Stimulated activated CD4-positive, alpha-beta T cell treated with anti-CD3 and anti-CD28 coated beads, Interleukin-12 subunit alpha, Interleukin-12 subunit beta, amount 100 ng/mL, for 24 hours (primary cell): ENCODE measurements at places on chromosomes 2 and 18.

DNA sequence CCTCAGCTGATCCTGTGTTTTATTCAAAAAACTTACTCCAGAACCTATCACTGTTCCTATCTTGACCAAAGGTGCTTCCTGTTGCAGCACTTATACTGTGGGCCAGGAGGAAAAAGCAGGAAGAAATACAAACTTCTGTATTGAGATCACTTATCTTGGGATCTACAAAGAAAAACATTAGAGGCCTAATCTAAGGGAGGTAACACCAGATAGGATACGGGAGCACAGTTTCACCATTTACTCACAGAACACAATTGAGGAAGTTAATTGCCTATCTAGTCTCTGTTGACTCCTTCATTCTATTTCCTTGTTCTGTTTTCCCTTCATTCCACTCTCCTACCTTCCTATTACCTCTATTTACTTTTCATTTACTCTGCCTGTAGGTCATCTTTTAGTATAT lies 287.2 kb upstream of the LINC00305 start:
- no peak for DNase-seq

DNA sequence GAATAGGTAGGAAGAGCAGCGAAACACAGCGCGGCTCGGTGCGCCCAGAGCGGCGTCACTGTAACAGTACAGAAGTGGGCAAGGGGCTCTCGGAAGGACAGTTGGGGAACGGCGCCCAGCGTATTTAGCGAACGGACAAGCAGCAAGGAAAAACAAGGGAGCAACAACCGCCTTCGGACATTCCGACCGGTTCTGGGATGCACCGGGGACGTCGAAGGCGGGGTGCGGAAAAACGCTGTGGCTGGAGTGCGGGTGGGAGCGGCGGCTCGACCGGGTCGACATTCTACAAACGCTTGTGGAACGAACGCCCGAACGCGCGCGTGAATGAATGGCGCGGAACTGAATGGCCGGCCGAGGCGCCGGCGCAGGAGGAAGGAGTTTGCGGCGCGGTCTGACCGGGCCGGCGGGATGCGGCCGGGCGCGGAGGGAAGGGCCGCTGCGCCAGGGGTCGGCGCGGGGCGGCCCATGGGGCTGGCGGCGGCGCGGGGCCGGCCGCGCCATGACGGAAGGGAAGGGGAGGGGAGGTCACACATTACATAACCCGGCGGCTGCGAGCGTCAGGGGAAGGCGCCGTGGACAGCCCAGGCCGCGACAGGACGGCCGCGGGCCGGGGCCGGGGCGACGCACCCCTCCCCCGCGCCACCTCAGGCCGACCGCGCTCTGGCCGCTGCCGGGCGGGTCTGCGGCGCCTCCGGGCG lies 605 bp downstream of the REV1 start:
- no peak for DNase-seq

- DNase-seq: no peak
These were observed 64.0 kb downstream of the BOD1L2 start for GRCh38 chr18:57210716-57211411.

GRCh38 chr2:9004338-9005204 lies 1.1 kb upstream of the MBOAT2 start:
- DNase-seq: no peak

DNA sequence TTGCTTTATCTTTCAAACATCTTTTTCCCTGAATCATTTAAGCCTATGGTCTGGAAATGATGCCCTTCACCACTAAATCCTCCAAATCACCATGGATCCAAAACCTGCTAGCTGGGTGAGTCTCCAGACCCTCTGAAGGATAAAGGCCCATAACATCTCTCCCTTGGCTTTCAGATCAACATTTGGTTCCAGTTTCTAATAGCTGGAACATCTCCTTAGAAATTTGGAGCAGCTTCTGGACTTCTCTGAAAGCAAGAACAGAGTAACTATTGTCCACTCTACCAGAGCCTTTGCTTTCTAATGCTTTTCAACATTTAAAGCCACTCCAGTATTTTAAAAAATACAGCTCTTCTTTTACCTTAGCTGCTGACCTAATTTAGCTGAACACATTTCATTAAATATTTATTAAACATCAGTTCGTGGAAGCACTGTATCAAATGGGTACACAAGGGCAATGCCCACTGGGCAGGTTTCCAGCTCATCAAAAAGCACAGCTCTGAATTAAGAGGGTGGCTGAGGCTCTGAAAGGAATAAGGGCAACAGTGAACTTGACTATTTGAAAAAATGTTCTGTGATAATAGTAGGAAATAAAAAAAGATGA lies 75.3 kb downstream of the GALNT3 start:
- no peak for DNase-seq

DNA sequence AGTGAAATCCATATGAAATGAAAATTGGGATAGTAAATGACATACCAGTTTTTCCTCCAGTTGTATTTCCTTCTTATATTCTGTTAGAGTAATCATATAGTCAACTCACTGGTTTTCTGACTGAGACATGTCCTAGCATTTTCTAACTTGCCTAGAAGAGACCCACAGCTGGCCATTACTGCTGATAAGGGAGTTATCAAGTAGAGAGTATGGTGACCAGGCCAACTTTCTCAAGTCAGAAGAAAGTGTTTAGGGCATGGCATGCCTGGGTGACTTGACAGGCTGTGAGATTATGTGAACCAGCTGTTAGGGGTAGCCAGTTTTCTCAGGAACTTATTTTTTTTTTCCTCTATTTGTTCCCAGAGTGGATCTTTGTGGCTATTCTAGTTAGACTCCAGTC lies 81.2 kb downstream of the GPD2 start:
- DNase-seq: no peak

DNA sequence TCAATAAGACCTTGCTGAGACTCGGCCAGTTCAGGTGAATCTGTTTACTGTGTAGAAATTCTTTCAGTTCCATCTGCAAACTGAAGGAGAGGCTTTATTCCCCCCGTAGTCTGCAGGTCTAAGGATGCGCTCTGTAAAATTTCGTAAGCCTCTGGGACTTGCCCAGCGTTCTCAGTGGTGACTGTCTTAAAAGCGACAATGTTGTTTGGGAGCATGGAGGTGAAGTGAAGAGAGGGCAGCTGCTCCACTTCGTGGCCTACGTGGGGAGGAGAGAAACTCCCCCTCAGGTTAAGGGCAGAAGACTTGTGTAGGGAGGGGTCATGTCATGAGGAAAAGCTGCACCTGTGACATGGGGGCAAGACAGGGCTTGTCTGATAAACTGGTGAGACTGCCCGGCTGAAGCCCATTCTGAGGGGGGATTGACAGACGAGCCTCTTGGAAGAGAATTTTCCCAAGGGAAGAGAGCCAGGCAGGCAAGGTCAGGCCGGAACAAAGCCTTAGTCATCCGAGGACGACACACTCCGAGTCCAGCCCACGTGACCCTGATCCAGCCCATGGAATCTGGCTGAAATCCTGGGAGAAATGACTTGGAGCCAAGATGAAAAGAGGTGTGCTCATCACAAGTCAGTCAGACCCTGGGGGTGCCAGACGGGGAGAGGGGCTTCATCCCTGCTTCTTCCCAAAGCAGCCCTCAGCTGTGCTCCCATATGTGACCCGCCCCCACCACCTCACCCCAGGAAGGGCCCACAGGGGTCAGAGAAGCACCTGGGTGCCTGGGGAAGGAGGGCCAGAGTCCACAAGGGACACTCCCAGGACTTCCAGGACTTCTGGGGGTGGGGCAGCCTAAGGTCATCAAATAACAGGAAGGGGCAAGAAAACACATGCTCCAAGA lies 88.5 kb upstream of the SH3BP4 start:
- no peak for DNase-seq
